ENCODE measurements at places on chromosomes 2 and 18. TPM values are rescaled to one million over a fixed set of nuclear protein-coding genes. Genes with fewer than 3 reads are reported as not detected.

DNA sequence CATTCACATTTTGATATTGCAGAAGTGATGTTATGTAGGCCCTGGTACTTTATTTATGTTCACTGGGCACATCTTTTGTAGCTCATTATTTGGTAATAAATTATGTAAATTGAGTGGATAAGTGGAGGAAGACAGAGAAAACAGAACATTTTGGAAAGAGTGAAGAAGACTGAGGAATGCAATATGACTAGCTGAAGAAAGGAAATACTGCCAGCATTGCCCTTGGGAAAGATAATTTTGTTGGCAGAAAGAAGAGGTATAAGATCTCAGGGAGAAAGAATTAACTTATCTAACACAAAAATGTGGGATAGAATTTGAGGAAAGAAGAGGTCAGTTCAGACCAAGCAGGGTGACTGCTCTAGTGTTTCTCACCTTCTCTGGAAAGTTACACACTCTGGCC lies 118.8 kb downstream of the TTC27 start:
- DNase-seq, result no peak

GRCh38 chr18:5961097-5961827 lies 65.9 kb upstream of the TMEM200C start:
- no peak for DNase-seq

DNA sequence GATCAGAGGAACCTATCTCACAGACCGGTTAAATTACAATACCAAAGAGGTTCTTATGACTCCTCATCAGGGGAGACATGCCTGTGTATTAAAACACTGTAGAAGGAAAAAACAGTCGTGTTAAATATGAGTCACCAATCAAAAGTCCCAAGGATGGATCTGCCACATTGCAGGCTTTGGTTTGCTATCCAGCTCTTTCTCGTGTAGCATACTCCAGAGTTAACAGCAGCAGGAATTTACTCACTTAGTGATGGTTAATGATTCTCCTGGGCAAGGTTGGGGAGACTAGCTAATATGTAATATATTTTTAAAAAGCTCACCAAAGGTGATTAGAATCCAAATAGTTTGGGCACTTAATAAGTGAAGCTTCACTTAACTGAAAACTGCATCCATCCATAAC lies 109.7 kb downstream of the MBD5 start:
- DNase-seq, result no peak

DNA sequence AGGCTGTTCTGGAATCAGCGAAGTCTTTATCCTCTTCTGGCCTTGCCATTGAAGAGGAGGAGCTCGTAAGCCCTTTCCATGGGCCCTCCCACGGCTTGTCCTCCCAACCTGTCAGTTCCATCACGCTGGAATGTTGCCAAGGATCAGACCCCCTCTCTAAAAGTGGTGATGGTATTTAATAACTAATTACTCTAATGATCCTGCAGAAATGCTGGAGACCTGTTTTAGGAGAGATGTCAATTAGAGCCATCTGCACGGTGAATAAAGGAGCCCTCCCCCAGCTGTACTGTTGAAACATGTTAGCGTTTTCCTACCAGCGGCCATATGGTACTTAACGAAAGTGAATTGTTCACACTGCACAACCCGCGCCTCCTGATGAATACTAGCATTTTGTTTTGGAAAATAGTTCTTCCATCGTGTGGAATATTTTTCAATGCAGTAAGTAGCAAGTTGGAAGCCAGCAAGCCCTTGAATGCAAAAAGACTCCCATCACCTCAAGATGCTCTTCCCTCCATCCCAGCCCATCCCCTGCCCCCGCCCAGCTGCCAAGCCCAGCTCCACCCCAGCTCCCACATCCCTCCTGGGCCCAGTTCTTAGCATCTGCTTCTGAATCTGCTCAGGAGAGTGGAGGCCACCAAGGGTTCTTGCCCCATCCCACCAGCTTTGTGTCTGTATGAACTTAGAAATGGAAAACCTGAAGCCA lies 145.4 kb downstream of the KLHL29 start:
- DNase-seq, result no peak

DNA sequence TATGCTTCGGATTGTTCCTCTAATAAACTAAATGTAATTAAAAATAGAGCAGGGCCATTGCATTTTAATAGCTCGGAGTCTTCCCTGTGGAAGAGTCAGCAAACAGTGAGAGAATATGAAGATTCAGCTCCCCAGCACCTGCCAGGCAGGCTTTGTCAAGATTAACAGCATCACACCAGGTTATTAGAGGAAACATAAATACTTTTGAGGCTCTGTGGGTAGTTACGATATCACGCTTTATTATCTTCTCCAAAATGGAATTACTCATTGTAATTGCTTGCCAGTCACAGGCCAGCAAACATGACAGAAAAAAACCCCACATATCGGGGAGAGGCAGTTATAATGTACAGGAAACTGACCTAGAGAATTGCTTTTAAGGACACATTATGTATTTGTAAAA lies 303.9 kb downstream of the CPS1 start:
- DNase-seq, result no peak

Gene ASIC4
- not detected for total RNA-seq

Gene GAL3ST2
- total RNA-seq, result 0.80 TPM

- no peak for DNase-seq
These were observed 198.3 kb upstream of the DLGAP1 start for GRCh38 chr18:4653418-4653817.

GRCh38 chr2:152098496-152099366 lies at the start of gene CACNB4:
TSS of gene CACNB4 (minus strand) at chr2:152099044.
- DNase-seq, result no peak

DNA sequence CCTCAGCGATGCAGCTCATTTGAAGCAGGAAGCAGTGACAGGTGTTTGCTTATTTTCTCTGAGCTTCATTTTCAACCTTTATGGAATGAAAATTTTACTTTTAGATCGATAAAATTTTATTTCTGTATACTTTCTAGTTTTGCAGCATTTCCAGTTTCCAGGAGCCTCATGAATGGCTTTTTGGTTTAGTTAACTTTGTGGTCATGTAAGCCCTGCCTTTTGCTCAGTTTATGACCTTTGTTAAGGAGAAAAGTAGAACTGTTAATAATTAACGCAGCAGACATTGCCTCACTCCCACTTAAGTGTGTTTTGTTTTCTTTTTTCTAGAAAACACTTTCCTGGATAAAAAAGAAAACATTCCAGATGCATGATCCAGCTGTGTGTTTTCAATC lies 4.4 kb upstream of the FARP2 start:
- no peak for DNase-seq

Gene NEU2
- not detected for total RNA-seq

- DNase-seq, result no peak
These were observed 248.5 kb downstream of the TPGS2 start for GRCh38 chr18:36580266-36580665.

GRCh38 chr2:203432811-203433210 lies 102.3 kb downstream of the RAPH1 start:
- no peak for DNase-seq

Gene UGT1A7
- total RNA-seq, result 8.3 TPM

GRCh38 chr18:74914648-74915047 lies 294.3 kb downstream of the PTGR3 start:
- no peak for DNase-seq

Gene STPG4
- not detected for total RNA-seq

GRCh38 chr18:47417807-47418206 lies 166.3 kb upstream of the SKOR2 start:
- no peak for DNase-seq

DNA sequence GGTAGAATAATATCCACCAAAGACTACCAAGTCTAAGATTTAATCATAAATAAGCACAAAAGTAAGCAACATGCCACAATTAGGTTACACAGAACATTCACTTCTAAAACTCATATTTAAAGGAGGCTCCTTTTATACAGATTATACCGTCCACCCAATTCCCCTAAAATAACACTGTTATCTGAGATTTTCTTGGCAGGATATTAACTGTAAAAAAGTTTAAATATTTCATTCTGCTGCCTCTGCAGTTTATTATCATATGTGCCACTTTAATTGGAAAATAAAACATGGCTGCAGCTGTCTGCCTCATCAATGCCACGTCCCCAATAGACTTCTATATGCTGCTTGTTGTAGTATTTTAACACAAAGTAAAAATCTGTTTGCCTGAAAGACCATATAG lies 140.9 kb downstream of the DTNB start:
- DNase-seq, result no peak

DNA sequence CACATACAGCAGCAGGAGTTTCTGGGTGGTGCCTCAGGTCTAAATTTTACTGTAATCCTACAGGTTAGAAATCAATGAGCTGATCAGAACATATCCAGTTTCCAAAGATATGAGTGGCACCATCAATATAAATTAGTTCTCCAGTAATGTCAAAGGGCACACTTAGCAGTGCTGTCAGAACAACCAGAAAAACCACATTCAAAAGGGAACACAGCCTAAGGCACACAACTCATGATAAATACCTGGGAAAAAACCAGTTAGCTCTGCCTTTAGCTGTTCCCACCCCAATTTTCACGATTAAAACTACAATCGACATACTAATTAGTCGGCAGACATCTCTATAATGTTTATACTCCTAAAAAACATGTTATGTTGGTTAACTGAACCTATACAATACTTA lies 31.5 kb downstream of the ATP8B1 start:
- no peak for DNase-seq

Gene FOXI3
- total RNA-seq, result not detected

GRCh38 chr18:23812546-23813440 lies 123.5 kb downstream of the LAMA3 start:
- DNase-seq, result no peak

- DNase-seq, result no peak
These were observed 46.8 kb upstream of the PPM1B start for GRCh38 chr2:44121899-44122298.

GRCh38 chr18:1658908-1659566 lies 754.4 kb downstream of the ADCYAP1 start:
- DNase-seq, result no peak

DNA sequence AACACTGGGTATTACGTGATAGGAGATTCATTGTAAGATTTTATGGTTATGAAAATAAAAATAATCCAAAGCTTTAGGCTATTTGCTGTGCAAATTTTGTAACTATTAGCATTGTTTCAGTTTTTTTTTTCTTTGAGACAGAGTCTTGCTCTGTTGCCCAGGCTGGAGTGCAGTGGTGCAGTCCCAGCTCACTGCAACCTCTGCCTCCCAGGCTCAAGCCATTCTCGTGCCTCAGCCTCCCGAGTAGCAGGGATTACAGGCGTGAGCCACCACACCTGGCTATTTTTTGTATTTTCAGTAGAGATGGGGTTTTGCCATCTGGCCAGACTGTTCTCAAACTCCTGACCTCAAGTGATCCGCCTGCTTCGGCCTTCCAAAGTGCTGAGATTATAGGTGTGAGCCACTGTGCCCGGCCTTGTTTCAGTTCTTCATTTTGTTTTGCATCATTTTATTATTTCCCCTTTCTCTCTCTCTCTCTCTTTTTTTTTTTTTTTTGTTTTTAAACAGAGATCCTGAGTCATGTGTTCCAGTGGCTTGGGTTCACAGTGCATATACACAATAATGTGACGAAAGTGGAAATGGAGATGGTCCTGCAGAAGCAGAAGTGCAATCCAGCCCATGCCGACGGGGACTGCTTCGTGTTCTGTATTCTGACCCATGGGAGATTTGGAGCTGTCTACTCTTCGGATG lies 25.8 kb downstream of the CASP10 start:
- peak; percentile 82 for DNase-seq

DNA sequence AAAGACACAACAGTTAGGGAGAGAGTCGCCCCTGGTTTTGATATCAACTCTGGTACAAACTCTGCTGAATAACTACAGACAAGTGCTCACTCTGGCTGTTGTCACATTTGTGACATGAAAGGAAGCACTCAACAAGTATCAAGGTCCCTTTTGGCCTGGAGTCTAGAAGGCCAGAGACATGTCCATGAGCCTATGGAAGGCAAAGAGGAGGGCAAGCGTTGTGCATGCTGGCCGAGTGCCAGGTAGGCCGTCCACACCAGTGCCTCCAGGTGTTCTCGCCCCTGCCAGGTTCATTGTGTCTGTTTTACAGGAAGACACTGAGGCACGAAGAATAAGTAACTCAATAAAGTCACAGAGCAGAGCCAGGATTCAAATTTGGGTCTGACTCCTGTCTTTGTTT lies 21.1 kb downstream of the ILKAP start:
- no peak for DNase-seq

- DNase-seq, result no peak
These were observed 76.1 kb upstream of the GYPC start for GRCh38 chr2:126579868-126580267.

Gene ATP8B1
- total RNA-seq, result 99.9 TPM

GRCh38 chr2:43329637-43330036 lies 103.2 kb upstream of the ZFP36L2 start:
- no peak for DNase-seq

Gene ITGA6
- 357 TPM for total RNA-seq

Gene CHRND
- not detected for total RNA-seq

Measured in Peyer's patch (tissue), 4 donors.